Endothelial cell of umbilical vein (primary cell): ENCODE measurements at places on chromosomes 2 and 18. TPM values are rescaled to one million over a fixed set of nuclear protein-coding genes. Genes with fewer than 3 reads are reported as not detected.

DNA sequence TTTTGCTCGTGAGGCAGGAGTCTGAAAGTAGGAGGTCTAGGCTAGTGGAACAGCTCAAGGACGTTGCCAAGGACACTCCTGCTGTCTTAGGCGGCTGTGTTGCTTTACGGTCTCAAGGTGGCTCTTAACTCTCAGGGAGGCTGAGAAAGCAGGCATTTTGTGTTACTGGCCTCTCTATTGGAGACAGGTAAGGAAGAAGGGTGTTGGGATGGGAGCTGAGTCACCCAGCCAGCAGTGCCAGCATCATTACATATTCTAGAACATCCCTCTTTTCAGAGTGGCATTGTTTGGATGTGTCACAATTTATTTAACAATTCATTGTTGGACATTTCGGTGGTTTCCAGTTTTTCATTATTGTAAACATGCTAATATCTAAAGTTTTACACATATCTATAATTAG, 30.8 kb upstream of the TMEM214 start:
- DNase-seq: no peak

DNA sequence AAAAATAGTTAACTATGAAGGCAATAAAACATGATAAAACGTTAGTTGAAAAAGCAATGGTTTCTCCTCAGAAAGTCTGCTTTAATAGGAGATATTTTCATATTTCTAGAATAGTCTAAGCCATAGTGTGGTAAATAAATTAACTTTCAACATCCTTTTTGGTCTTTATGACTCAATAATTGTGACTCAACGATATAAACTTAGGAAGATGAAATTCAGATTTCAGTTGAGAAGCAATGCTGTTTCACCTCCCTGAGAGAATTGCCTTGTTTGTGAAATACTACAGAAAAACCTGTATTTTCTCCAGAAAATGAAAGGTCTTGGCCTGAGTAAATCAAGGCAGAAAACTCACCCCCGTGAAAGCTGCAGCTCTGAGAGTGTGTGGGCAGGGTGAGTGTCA, 166.9 kb downstream of the ETAA1 start:
- no peak for DNase-seq

DNA sequence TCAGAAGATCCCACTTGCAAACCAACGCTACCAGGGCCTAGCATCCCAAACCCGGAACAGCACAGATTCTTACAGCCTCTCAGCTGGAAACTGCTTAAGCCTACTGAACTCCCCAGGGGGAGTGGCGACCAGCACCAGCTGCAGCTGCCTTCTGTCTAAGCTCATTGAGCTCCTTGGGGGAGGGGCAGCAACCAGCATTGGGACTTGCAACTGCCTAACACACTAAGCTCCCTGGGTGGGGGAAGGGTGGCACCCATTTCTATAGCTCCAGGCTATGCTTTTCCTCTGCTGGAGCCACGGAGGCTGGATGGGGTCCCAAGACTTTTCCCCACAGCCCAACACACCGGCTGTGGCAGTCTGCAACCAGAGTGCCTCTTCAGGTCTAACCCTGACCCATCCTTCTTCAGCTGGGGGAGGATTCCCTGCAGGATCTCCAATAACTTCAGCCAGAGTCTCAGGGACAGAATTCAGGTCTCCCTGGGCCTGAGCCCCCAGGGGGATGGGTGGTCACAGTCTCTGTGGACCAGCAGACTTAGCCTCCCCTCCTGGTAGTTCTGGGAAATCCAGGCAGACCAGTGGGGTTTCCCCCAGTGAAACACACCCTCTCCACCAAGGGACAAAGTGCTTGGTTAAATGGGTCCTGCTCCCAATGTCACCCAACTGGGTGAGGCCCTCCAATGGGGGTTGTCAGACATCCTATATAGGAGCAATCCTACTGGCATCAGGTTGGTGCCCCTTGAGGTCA, 45.9 kb upstream of the ITGA4 start:
- no peak for DNase-seq

GRCh38 chr2:213101692-213102460, 49.5 kb downstream of the IKZF2 start:
- no peak for DNase-seq

DNA sequence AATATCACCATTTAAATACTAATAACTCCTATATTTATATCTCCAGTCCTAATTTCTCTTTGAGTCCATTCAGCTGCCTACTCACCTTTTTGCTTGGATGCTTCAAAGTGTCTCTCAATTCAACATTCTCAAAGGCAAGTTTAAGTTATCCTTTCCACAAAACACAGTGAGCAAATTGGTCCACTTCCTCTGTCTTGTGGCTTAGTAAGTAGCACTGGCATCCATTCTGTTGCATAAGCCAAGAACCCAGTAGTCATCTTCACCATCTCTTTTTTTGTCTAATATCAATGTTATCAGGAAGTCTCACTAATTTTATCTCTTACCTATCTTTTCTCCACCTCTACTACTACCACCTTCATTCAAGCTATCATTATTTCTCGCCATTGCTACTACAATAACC, 27.4 kb upstream of the IL1RL1 start:
- DNase-seq: no peak

DNA sequence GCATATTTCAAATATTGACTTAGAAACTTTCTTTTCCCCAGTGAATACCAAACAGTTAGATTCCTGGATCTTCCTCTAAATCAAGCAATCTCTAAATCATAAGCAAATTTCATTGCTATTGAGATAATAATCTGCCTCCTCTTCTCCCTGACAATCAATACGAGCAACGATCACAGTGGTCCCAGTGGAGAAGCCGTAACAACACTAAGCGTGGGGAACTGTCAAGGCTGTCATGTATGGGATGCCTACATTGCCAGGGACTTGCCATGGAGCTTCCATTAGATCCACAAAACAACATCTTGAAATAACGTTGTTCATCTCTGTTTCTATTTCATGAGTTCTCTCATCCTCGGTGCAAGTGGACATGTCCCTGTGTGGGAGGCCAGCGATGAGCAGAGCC, 61.3 kb downstream of the SNTG2 start:
- DNase-seq: no peak

DNA sequence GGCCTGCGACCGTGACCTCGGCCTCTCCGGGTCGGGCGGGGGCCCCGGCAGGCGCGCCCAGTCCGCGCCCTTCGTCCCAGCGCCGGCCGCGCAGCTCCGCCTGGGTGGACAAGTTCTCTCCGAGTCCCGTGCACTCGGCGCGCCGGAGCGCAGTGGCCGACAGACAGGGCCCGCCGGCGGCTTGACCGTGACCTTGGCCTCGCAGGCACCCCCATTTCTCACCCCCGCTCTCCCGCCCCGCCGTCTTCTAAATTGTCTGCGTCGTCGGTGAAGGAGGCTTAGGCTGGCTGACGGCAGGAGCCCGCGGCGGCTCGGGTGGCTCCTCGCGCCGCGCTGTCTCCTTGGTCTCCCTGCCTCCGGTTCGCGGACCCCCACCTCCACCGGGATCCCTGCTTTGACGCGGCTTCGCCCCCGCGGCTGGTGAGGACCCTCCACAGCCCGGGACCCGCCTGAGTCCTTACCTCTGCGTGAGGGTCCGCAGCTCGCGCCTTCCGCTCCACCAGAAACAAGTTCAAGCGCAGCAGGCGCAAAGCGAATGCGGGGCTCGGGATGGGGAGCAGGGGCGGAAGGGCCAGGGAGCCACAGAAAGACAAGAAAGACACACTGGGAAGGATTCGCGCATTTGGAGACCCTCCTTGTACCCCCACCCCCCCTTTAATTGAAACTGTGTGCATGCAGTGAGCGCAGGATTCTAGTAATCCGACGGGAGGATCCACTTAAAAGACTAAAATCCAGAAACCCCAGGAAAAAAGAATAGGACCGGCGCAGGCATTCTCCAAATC, 4.0 kb downstream of the PTGR3 start:
- DNase-seq: no peak

- DNase-seq: no peak
Measured at GRCh38 chr2:24558781-24559472, 67.9 kb downstream of the NCOA1 start.

DNA sequence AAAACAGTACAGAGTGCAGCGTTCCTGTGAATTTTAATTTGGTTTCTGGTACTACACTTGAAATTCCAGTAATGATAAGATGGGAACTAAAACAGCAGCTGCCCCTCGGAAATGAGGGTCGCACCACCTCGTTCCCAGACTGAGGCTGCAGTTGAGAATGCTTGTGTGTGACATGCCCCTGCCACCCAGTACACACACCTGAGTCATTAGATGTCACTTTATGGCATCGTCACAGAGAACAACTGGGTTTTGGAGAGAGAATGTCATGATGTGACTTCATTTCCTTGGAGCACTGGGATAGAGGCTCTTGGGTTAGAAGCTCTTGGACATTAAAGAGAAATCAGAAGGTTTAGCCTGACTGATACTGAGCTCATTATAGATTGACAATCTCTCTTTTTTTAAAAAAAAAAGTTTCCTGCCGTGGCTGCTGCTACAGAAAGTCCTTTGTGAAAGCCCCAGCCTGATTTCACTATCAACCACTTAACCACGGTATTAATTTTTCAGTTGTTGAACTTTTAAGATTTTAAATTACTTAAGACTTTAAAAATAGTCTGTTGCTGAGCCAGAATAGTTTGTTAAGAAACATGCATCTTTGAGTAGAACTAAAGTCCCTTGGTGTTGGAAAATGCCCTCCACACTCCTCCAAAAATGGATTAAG, 24.5 kb downstream of the BCL2L11 start:
- DNase-seq: no peak

- DNase-seq: no peak
Measured at GRCh38 chr2:62972601-62973000, 78.0 kb upstream of the OTX1 start.

DNA sequence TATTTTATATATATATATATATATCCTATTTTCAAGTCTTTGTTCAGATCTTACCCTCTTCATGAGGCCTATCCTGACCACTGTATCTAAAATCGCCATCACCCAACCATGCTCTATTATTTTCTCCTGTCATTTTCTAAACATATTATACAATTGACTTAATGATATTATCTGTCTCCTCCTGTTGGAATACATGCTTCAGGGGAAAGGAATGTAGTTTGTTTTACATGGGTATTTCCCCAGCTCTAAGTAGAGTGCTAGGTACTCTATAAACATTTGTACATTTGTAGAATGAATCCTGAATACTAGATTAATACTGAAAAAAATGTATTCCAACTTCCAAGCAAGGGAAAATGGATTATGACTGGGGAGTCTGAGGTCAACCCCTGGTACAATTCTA, 26.2 kb downstream of the TTC21B start:
- no peak for DNase-seq

DNA sequence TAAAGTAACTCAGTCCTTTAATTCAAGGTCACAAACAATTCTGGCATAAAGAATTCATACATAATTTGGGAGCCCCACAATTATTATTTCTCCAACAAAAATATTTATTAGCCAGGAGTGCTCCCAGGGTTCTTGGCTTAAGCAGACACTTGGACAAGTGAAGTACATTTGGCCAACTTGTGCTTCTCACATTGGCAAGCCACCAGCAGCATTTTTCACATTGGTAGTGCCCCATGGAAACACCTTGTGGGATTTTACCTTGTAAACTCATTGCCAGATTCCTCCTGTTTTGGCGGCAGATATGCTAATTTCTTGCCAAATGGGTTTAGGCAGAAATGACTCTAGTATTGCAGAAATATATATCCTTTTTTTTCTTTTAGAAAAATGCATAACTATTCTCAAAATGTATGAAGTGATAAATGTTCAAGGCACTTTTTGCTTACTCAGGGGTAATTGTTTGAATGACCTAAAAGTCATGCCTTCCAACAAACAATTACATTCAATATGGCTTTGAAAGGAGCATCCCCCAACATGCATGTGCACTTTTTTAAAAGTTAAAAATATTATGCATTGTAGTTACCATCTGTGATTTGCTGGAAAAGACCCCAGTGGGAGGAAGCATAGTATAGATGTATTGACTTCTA, 113.5 kb downstream of the CSRNP3 start:
- no peak for DNase-seq

DNA sequence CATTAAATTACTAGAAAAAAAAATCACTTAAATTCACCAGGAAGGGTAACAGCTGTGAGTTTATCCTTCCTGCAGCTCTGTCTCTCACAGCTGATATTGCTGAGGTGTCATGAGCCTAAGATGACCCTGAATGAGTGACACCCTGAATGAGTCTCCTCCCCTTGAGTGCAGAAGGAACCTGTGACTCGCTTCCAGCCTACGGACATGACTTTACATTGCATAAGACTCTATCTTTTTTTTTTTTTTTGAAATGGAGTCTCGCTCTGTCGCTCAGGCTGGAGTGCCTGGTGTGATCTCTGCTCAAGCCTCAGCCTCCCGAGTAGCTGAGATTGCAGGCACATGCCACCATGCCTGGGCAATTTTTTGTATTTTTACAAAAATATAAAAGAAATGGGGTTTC, 14.1 kb downstream of the MRO start:
- no peak for DNase-seq

- no peak for DNase-seq
Measured at GRCh38 chr2:164008752-164009151, 272.9 kb upstream of the FIGN start.

- no peak for DNase-seq
Measured at GRCh38 chr18:57539702-57540101, 46.8 kb downstream of the FECH start.

DNA sequence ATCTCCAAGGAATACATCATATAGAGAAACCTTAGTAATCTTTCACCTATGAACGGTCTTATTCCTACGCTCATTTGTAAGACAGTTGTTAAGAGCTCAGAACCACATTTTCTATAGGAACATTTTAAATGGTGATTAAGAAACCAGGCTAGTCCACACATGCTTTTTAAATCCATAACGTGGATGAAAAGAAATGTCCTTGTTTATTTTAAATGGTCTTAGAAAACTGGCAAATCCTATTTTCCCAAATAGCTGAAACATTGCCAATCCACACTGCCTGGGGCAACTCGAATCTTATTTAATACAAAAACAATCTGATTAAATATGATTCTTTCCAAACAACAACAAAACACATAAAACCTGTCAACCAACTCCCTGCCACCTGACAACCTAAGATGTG, 23.7 kb downstream of the METTL8 start:
- peak; percentile 13 for DNase-seq

The PARD3B gene
- polyA plus RNA-seq: 2.1 and 2.2 TPM in 2 replicates

The RAB6C gene
- not detected in 2 replicates for polyA plus RNA-seq

The OSBPL6 gene
- 1.5 and 1.6 TPM in 2 replicates for polyA plus RNA-seq

The ITGB6 gene
- polyA plus RNA-seq: 0.03 and 0.05 TPM in 2 replicates

The MYOM1 gene
- polyA plus RNA-seq: 0.05 and 0.08 TPM in 2 replicates

The CRYGC gene
- polyA plus RNA-seq: not detected in 2 replicates

The LRRC30 gene
- not detected in 2 replicates for polyA plus RNA-seq

The MOGAT1 gene
- polyA plus RNA-seq: not detected in 2 replicates

The C2orf69 gene
- 1.7 and 2.0 TPM in 2 replicates for polyA plus RNA-seq

The IL37 gene
- polyA plus RNA-seq: not detected in 2 replicates

The IL36B gene
- polyA plus RNA-seq: not detected in 2 replicates
